Skin of body (tissue), 3 donors: ENCODE measurements at places on chromosomes 6 and 20. TPM values are rescaled to one million over a fixed set of nuclear protein-coding genes. Genes with fewer than 3 reads are reported as not detected.
A peak's percentile ranks its signal among the peaks of the same experiment; 100 is the strongest.

Gene ADGRG6
- 43.5 TPM for total RNA-seq

Gene THBD
- 19.2 TPM for total RNA-seq

Gene SRMS
- 1.1 TPM for total RNA-seq

Gene VSX1
- 0.10 TPM for total RNA-seq

Gene PCSK2
- total RNA-seq = 2.2 TPM

Gene ZNF343
- 17.4 TPM for total RNA-seq

Gene TMC2
- total RNA-seq = 0.10 TPM

Gene SYNGAP1
- 8.8 TPM for total RNA-seq

Gene C4A
- total RNA-seq = 5.8 TPM

Gene OOEP
- total RNA-seq = not detected

Gene LY6G5B
- 4.0 TPM for total RNA-seq

Gene HUS1B
- 1.1 TPM for total RNA-seq

Gene FOXF2
- total RNA-seq = 0.59 TPM

Gene MUC22
- not detected for total RNA-seq

- DNase-seq = no peak
Measured at GRCh38 chr6:119267126-119267905, 82.2 kb downstream of the MAN1A1 start.

- DNase-seq = no peak
Measured at GRCh38 chr20:59482351-59483187, 121.8 kb upstream of the PHACTR3 start.

GRCh38 chr20:48142516-48142773 lies 357.2 kb upstream of the SULF2 start:
- no peak for DNase-seq

DNA sequence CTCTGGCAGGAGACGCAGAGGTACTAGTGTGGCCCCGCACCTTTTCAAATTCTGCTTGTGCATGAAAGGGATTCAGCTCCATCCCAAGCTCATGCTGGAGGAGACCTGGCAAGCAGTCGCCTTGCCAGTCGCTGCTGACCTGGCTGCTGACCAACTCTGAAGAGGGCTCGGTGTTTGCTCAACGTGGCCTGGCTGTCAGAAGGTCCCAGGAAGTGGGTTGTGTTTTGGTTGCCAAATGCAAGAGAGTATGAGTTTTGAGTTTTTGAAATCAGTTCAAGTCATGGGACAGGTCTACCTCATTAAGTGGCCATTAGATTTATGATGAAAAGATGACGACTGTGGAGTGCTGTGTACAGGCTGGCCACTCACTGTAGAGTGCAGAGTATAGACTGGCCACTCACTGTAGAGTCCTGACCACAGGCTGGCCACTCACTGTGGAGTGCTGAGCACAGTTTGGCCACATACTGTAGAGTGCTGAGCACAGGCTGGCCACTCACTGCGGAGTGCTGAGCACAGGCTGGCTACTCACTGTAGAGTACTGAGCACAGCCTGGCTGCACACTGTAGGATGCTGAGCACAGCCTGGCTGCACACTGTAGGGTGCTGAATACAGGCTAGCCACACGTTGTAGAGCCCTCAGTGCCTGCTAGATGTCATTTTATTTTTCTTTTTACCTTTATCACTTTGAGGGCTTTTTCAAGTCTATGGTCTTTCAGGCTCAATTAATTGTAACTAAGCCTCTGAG lies 193.9 kb downstream of the ZNF217 start:
- no peak for DNase-seq

DNA sequence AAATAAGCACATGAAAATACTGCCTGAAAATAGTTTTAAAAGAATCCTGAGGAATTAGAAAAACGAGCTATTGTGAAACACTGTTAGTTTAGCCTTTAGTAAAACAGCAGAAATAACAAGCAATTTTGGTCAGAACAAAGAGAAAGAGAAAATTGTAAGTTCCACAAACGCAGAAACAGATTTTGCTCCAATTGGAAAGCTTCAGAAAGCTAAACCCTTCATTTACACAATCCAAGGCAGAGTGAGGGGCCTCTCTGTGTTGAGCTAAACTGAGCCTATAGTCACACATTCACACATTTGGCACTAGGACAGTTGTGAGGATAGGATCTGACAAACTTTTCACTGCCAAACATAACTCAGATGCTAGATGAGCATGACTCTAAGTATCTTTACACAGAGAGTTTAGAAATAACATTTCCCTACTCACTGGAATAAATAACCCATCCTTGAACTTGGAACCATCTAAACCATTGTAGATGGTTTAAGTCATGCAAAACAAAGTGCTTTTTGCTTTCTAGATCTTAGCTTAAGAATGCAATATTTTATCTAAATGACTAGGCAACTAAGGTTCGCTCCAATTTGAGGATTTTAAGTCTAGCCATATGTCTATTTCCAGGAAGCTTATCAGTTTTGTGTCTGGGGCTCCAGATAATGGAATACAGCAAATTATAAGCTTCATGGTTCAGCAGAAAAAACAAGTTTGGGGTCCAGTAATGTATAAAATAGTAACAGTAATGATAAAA lies 122.6 kb downstream of the SGK1 start:
- DNase-seq = peak; percentile 41

DNA sequence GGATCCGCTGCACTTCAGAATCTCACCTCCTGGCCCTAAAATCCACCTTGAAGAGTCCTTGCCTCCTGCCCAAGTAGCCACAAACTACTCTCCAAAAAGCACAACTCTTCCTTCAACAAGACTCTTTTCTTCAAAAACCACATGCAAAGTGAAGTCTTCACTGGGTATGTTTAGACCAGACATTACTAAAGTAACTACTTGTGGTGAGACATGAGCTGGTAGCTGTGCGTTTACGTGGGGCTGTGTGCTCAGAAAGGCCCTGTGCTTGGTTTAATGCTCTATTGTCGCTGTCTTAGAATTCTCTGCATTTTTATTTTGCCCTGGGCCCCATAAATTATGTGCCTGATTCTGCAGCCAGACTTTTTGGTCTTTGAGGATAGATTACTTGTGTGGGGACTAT lies 104.4 kb upstream of the HDAC2 start:
- DNase-seq = no peak

DNA sequence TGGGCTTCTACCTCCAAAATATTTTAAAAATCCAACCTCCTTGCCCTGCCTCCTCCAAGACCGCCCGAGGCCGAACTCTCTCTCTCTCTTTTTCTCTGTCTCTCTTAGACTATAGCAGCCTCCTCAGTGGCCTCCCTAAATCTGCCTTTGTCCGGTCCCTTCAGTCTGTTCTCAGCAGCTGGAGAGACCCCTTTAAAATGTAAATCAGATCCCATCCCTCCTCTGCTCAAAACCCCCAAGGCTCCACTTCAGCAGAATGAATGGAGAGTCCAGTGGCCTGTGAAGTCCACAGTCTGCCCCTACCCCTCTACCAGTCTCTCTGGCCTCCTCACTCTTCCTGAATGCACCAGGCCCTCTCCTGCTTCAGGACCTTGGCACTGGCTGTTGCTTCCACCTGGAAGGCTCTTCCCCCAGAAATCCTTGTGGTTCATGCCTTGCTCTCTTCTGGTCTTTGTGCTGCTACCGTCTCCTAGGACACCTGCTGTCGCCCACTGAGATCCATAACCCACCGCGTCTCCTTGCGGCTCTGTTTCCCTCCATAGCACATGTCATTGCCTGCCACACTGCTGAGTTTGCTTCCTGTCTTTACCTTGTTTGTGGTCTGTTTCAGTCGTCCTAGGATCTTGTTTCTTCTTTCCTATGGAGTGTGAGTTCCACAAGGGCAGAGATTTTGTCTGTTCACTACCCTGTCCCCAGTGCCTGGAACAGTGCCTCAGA lies 6.0 kb downstream of the MLN start:
- DNase-seq = no peak

- no peak for DNase-seq
Measured at GRCh38 chr6:37085198-37085597, 79.7 kb downstream of the FGD2 start.

- DNase-seq = no peak
Measured at GRCh38 chr20:8127553-8128255, 4.4 kb upstream of the PLCB1 start.

GRCh38 chr6:52512199-52512598 lies 64.7 kb downstream of the TRAM2 start:
- DNase-seq = peak; percentile 62

- DNase-seq = no peak
Measured at GRCh38 chr6:163554663-163555062, 140.1 kb downstream of the QKI start.

DNA sequence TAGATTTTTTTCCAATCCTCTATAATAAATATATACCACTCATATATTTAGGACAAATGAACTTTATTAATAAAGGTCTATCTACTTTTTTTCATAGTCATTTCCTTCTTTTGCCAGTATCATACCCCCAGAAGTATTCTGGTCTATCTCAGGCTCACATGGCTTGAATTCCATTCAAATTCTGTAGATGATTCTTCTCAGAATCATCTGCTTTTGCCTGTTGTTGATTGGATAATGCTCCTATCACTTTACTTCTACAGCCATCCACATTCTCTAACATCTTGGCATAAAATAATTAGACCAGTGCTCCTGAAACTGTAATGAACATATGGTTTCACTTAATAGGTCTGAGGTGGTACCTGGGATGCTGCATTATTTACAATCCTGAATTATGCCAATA lies 121.2 kb downstream of the GFRAL start:
- no peak for DNase-seq

DNA sequence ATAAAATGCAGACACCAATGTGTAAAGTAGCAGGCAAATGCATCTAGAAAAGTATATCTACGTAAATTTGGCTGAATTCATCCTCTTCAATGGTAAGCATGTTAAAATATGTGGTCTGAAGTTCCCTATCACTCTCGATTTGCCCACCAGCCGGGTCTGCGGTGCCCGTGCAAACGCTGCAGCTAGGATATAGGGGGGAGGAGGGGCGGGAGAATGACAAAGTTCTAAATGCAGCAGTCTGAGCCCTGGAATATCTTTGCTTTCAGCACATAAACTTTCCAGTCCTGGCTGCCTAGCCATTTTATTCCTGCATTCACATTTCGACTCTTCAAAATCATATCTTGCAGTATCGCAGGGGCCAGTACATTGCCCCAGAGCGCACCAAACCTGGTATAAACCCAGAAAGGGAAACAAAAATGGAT lies 708 bp downstream of the NRN1 start:
- DNase-seq = no peak

DNA sequence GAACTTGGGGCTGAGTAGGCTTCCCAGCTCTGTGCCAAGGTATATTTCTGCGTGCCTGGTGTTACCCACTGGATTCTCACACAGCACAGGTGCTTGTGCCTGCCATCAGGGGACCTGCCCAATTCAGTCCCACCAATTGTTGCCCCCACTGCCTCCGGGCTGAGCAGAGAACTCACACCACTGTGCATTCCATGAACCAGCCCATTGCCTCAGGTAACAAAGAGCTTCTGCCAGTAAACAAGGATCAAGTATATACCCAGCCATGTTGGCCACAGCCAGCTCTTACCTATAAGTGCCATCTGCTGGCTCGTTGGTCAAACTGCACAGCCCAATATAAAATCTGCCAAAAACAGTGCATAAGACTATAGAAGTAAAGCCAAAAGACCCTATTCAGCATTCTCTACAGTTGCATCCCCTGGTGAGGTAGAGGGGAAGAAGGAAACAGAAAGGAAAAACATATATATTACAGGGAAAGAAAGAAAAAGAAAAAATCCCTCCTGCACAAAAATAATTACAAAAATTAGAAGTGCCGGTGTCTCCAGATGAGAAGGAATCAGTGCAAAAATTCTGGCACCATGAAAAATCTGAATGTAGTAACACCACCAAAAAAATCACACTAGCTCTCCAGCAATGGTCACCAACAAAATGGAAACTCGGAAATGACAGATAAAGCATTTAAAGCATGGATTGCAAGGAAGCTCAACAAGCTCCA lies 241.4 kb downstream of the IBTK start:
- DNase-seq = no peak

- DNase-seq = no peak
Measured at GRCh38 chr20:62770916-62771315, 25.4 kb upstream of the MRGBP start.

GRCh38 chr6:150732765-150733539 lies 132.6 kb upstream of the MTHFD1L start:
- DNase-seq = no peak

GRCh38 chr6:157760589-157761330 lies 62.3 kb upstream of the SNX9 start:
- DNase-seq = no peak

DNA sequence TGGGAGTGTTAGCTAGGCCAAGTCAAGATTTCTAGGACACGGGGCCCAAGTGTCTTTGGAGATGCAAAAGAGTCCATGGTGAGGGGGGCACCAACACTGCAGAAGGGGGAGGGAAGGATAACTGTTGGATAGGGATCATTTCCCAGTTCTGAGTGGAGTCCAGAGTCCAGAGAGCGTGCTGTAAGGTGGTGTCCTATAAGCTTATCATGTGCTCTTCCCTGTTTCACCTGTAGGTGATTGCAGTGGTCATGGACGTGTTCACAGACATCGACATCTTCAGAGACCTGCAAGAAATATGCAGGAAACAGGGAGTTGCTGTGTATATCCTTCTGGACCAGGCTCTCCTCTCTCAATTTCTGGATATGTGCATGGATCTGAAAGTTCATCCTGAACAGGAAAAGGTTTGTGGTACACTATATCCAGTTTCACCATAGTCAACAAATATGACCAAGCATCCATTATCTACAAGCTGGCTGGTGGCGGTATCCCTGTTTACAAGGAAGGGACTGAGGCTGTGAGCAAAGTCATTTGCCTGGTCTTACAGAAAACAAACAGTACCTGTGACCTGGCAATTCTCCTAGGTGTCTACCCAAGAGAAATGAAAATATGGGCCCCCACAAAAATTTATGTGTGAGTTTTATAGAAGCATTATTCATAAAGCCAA lies 15.6 kb downstream of the FAM83D start:
- DNase-seq = no peak

DNA sequence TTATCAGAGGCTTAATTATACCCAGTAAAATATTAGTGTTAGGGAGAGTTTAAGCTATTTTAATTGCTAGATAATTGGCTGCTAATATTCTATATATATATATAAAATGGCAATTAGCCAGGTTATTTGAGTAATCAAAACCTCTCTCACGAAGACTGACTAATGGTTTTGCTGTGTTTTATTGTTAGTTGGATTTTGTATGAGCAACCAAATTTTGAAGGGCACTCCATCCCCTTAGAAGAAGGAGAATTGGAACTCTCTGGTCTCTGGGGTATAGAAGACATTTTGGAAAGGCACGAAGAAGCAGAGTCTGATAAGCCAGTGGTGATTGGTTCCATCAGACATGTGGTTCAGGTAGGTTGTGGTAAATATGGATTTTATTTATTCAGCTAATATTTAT lies 102.2 kb downstream of the RTN4IP1 start:
- DNase-seq = no peak

- DNase-seq = no peak
Measured at GRCh38 chr6:39599973-39600372, 125.2 kb downstream of the KIF6 start.

- no peak for DNase-seq
Measured at GRCh38 chr20:6026051-6026450, 27.8 kb downstream of the LRRN4 start.

- no peak for DNase-seq
Measured at GRCh38 chr6:43938178-43939105, 168.4 kb downstream of the VEGFA start.

GRCh38 chr6:38801305-38801704 lies 86.2 kb downstream of the DNAH8 start:
- no peak for DNase-seq

- no peak for DNase-seq
Measured at GRCh38 chr6:144265390-144265789, 19.7 kb upstream of the UTRN start.
